Activated CD4-positive, alpha-beta T cell treated with anti-CD3 and anti-CD28 coated beads for 36 hours (primary cell): ENCODE measurements at places on chromosomes 7 and 10. TPM values are rescaled to one million over a fixed set of nuclear protein-coding genes. Genes with fewer than 3 reads are reported as not detected.

GRCh38 chr7:80881351-80881900 is 37.4 kb downstream of the SEMA3C start:
- no peak overlapping the region for H3K27ac ChIP-seq
- peaks cover 3% of the 10 kb centered on the region for H3K4me1 ChIP-seq
- no peak for DNase-seq
- H3K36me3 ChIP-seq = no peaks in the 10 kb centered on the region
- H3K27me3 ChIP-seq = no peaks in the 10 kb centered on the region
- no peak overlapping the region for H3K4me3 ChIP-seq

The ADAM8 gene
- 176 TPM for total RNA-seq

DNA sequence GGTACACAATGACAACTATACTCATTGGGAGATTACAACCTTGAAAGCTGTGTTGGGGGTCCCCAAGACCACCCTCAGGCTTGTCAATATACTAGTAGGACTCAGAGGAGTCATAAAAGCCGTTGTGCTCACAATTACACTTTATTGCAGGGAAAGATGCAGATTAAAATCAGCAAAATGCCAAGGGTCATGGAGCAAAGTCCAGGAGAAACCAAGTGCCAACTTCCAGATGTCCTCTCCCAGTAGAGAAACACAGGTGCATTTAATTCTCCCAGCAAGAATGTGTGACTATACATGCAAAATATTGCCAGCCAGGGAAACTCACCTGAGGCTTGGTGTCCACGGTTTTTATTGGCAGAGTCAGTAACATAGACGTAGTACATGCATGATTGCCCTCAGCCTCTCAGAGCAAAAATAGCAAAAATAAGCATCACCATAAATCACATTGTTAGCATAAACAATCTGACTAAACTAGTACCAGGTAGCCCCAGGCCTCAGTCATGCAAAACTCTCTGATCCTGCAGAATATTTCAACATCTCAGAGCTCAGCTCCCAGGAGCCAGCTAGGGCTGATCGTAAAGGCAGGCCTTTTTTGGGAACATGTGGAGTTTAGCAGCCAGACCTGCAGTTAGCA is 50.7 kb downstream of the VIM start:
- DNase-seq = no peak
- no peak overlapping the region for H3K4me3 ChIP-seq
- H3K4me1 ChIP-seq = peaks cover 2% of the 10 kb centered on the region

The FAM107B gene
- total RNA-seq = 148 TPM

DNA sequence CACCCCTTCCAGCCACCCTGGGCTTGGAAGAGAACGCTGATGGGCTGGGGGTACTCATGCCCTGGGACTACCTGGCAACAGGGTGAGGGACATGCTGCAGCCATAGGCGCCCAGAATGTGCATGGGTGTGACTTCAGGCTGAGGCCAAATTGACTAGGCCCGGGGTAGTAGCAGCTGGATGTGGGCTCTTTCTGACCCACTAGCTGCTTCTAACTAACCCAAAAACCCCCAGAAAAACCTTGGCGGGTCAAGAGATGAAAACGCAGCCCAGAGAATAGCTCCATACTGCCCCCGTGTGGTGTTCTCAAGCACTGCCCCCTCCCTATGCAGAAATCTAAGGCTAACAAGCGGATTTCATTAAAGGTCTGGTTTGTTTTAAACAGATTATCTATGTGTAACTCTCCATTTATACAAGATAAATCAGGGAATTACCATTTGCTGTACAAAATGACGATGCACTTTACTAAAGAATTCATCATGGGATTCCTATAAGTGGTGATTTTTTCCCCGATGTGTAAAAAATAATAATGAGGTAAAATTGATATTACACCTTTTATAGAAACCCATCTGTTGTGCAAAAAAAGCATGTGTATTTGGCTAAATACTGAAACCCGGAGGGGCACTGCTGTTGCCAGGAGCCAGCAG is 4.2 kb downstream of the SMARCD3 start:
- H3K4me1 ChIP-seq = peaks cover 36% of the 10 kb centered on the region
- DNase-seq = peak; percentile 81
- peak overlapping the region; percentile 58 for H3K4me3 ChIP-seq

DNA sequence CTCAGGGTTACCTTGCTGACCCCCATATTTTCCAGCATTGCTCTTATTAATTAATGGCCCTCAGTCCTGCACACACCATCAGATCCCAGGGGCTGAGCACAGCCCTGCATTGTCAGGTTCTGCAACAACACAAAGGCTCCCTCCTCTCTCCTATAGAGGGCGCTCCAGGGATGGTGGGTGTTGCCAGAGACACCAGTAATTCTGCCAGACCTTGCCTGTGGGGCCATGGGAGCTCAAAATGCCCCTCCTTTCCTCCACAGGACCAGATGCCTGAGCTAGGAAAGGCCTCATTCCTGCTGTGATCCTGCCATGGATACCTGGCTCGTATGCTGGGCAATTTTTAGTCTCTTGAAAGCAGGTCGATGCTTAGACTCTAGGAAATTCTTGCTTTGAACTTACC is 42.8 kb upstream of the PRSS58 start:
- peaks cover 11% of the 10 kb centered on the region for H3K27me3 ChIP-seq
- peaks cover 29% of the 10 kb centered on the region for H3K4me1 ChIP-seq
- peak overlapping the region; percentile 57 for H3K27ac ChIP-seq
- peak; percentile 74 for DNase-seq

GRCh38 chr10:77043420-77043763 is 594.2 kb downstream of the KCNMA1 start:
- no peaks in the 10 kb centered on the region for H3K36me3 ChIP-seq
- H3K27me3 ChIP-seq = no peaks in the 10 kb centered on the region
- no peak for DNase-seq
- peaks cover 12% of the 10 kb centered on the region for H3K4me1 ChIP-seq
- H3K27ac ChIP-seq = no peak overlapping the region
- H3K4me3 ChIP-seq = no peak overlapping the region
